ENCODE measurements at places on chromosomes 5 and 9.

- H3K27me3 ChIP-seq = no peaks in the 10 kb centered on the region
- no peak overlapping the region for H3K4me3 ChIP-seq
- peaks cover 5% of the 10 kb centered on the region for H3K4me1 ChIP-seq
- H3K36me3 ChIP-seq = no peaks in the 10 kb centered on the region
- no peak for DNase-seq
- H3K27ac ChIP-seq = no peak overlapping the region
Observed at GRCh38 chr5:156631005-156631404, 219.1 kb upstream of the PPP1R2B start.

GRCh38 chr9:36942891-36943290, 91.2 kb downstream of the PAX5 start:
- no peaks in the 10 kb centered on the region for H3K36me3 ChIP-seq
- no peak overlapping the region for H3K27ac ChIP-seq
- H3K4me1 ChIP-seq = peaks cover 25% of the 10 kb centered on the region
- H3K27me3 ChIP-seq = no peaks in the 10 kb centered on the region

- no peaks in the 10 kb centered on the region for H3K4me1 ChIP-seq
- H3K4me3 ChIP-seq = no peak overlapping the region
- H3K27ac ChIP-seq = no peak overlapping the region
Observed at GRCh38 chr5:39654715-39655114, 229.9 kb upstream of the DAB2 start.

GRCh38 chr9:120736881-120737280, 22.6 kb upstream of the MEGF9 start:
- DNase-seq = no peak
- no peak overlapping the region for H3K4me3 ChIP-seq
- no peaks in the 10 kb centered on the region for H3K27me3 ChIP-seq
- H3K36me3 ChIP-seq = no peaks in the 10 kb centered on the region
- no peaks in the 10 kb centered on the region for H3K4me1 ChIP-seq

GRCh38 chr5:129245489-129245888, 150.9 kb downstream of the ISOC1 start:
- no peaks in the 10 kb centered on the region for H3K27me3 ChIP-seq
- no peak overlapping the region for H3K27ac ChIP-seq
- H3K36me3 ChIP-seq = no peaks in the 10 kb centered on the region
- no peak for DNase-seq

- no peak overlapping the region for H3K27ac ChIP-seq
- H3K36me3 ChIP-seq = no peaks in the 10 kb centered on the region
- no peaks in the 10 kb centered on the region for H3K27me3 ChIP-seq
- H3K4me3 ChIP-seq = no peak overlapping the region
- DNase-seq = no peak
Observed at GRCh38 chr9:135247227-135247930, 159.9 kb downstream of the OLFM1 start.

DNA sequence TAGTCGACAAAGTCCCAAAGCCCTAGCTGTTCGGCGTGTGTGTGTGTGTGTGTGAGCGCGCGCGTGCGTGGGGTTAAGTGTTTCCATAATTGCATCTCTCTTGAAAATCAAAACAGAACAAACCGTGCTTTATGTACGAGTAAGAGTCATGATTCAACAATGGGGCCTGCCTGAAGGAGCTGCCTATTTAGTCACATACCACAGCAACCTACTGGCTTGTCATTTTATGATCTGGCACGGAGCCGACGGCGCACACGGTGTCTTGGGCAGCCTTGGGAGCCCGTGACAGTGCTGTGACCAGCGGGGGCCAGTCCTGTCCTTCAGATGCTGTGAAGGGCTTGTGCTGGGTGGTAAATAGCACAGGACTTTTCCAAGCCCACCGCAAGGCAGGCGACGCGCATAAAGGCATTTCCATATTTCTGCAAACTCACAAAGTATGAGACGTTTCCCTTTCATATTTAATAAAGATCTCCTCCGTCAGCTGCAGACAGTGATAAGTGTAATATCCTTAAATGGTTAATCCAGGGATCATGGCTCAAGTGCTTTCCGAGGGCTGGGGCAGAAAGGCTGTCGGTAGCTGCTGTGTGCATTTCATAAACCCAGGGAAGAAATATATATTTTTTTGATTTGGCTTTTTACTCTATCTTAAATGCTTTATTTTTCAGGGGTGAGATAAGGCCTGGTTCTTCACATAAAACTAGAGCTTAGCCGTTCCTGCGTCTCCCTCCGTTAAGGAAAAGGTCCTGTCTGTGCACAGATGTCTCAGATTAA, 270.2 kb upstream of the IRX1 start:
- no peaks in the 10 kb centered on the region for H3K27me3 ChIP-seq
- H3K4me1 ChIP-seq = peaks cover 19% of the 10 kb centered on the region
- H3K27ac ChIP-seq = no peak overlapping the region
- H3K36me3 ChIP-seq = no peaks in the 10 kb centered on the region

GRCh38 chr5:106601620-106602019, 1069.1 kb downstream of the EFNA5 start:
- H3K4me1 ChIP-seq = peaks cover 9% of the 10 kb centered on the region
- no peak for DNase-seq
- H3K36me3 ChIP-seq = no peaks in the 10 kb centered on the region
- H3K4me3 ChIP-seq = no peak overlapping the region
- no peaks in the 10 kb centered on the region for H3K27me3 ChIP-seq
- H3K27ac ChIP-seq = no peak overlapping the region

DNA sequence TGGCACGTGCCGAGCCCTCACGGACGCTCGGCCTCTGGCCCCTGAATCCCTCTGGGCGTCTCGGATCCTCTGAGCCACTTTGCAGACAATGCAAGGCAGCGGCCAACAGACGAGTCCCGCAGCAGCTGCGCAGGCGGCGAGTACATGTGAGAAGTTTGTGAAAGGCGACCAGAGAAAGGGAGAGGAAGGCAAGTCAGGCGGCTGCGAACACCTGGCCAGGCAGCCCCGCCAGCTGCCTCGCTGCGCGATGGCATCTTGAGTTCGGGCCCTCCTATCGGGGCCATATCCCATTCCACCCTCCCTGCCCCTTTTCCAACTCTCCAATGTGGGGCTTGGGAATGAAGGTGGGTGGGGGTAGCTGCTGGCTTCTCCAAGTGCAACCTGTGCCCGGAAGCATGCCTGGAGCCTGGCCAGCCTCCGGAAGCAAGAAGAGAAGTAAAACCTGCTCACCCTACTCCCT, 4.5 kb upstream of the POU4F3 start:
- H3K36me3 ChIP-seq = no peaks in the 10 kb centered on the region
- H3K27me3 ChIP-seq = peaks cover 95% of the 10 kb centered on the region
- peak; percentile 56 for DNase-seq
- peak overlapping the region; percentile 50 for H3K4me3 ChIP-seq
- peaks cover 42% of the 10 kb centered on the region for H3K4me1 ChIP-seq
- no peak overlapping the region for H3K27ac ChIP-seq

- no peak for DNase-seq
- no peaks in the 10 kb centered on the region for H3K27me3 ChIP-seq
- peak overlapping the region; percentile 54 for H3K4me3 ChIP-seq
- peak overlapping the region; percentile 94 for H3K27ac ChIP-seq
- peaks cover 33% of the 10 kb centered on the region for H3K4me1 ChIP-seq
Observed at GRCh38 chr5:126591549-126591948, 3.5 kb downstream of the ALDH7A1 start.

- H3K4me3 ChIP-seq = no peak overlapping the region
- H3K27me3 ChIP-seq = peaks cover 3% of the 10 kb centered on the region
- no peak for DNase-seq
- no peak overlapping the region for H3K27ac ChIP-seq
- H3K4me1 ChIP-seq = no peaks in the 10 kb centered on the region
- H3K36me3 ChIP-seq = no peaks in the 10 kb centered on the region
Observed at GRCh38 chr9:129720865-129721545, 31.8 kb downstream of the PTGES start.

- H3K36me3 ChIP-seq = peaks cover 16% of the 10 kb centered on the region
- H3K4me1 ChIP-seq = peaks cover 17% of the 10 kb centered on the region
- no peaks in the 10 kb centered on the region for H3K27me3 ChIP-seq
- H3K27ac ChIP-seq = peak overlapping the region; percentile 14
Observed at GRCh38 chr9:78236551-78236910, 656 bp downstream of the CEP78 start.

- DNase-seq = no peak
- no peaks in the 10 kb centered on the region for H3K27me3 ChIP-seq
- H3K4me1 ChIP-seq = peaks cover 56% of the 10 kb centered on the region
- no peak overlapping the region for H3K4me3 ChIP-seq
- H3K27ac ChIP-seq = peak overlapping the region; percentile 42
Observed at GRCh38 chr5:107499237-107499636, 171.5 kb downstream of the EFNA5 start.

- H3K4me1 ChIP-seq = no peaks in the 10 kb centered on the region
- no peak overlapping the region for H3K27ac ChIP-seq
- H3K27me3 ChIP-seq = no peaks in the 10 kb centered on the region
- peaks cover 94% of the 10 kb centered on the region for H3K36me3 ChIP-seq
- DNase-seq = no peak
Observed at GRCh38 chr9:128579194-128579593, 26.8 kb downstream of the SPTAN1 start.

GRCh38 chr9:108363311-108363710, 492.5 kb downstream of the ACTL7B start:
- H3K27me3 ChIP-seq = no peaks in the 10 kb centered on the region
- no peak overlapping the region for H3K4me3 ChIP-seq
- no peaks in the 10 kb centered on the region for H3K4me1 ChIP-seq
- H3K36me3 ChIP-seq = no peaks in the 10 kb centered on the region
- no peak for DNase-seq

DNA sequence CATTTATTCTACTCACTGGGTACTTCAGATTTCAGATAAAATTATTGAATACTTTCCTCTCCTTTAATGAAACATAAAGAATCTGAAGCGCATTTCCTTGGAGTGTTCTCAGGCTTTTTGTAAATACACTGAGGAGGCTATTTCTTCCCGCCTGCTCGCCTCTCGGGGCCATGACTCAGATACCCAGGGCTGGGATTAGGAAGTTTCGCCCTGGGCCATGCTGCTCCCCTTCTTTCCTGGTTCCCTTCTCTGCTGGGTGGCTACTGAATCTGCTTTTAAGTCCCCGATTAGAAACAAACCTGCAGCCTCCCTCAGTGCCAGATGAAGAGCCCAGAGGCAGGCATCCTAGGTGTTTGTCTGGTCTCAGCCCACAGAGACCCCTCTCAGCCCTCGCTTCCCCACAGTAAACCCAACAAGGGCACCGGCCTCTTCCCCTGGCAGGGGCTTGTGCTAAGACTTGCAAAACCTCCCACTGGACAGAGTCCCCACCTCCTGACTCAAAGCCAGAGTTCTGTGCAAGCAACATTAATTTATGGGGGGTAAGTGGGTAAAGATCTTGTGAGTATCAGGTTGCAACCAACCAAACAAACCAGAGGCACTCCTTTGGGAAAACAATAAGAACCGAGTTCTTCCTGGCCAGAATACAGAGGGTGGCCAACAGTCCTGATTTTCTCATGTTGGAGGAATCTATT, 30.7 kb upstream of the IRX1 start:
- no peak overlapping the region for H3K4me3 ChIP-seq
- no peak for DNase-seq
- H3K36me3 ChIP-seq = peaks cover 24% of the 10 kb centered on the region
- H3K27me3 ChIP-seq = no peaks in the 10 kb centered on the region

- peaks cover 24% of the 10 kb centered on the region for H3K4me1 ChIP-seq
- no peaks in the 10 kb centered on the region for H3K36me3 ChIP-seq
- H3K27ac ChIP-seq = no peak overlapping the region
Observed at GRCh38 chr5:138661291-138661960, 86.2 kb upstream of the HSPA9 start.

- H3K27ac ChIP-seq = no peak overlapping the region
- H3K27me3 ChIP-seq = no peaks in the 10 kb centered on the region
- DNase-seq = no peak
- no peak overlapping the region for H3K4me3 ChIP-seq
Observed at GRCh38 chr5:168348084-168348414, 56.6 kb downstream of the WWC1 start.

GRCh38 chr9:134531220-134531970, 110.2 kb upstream of the COL5A1 start:
- no peak overlapping the region for H3K4me3 ChIP-seq
- H3K36me3 ChIP-seq = peaks cover 2% of the 10 kb centered on the region
- no peaks in the 10 kb centered on the region for H3K27me3 ChIP-seq

DNA sequence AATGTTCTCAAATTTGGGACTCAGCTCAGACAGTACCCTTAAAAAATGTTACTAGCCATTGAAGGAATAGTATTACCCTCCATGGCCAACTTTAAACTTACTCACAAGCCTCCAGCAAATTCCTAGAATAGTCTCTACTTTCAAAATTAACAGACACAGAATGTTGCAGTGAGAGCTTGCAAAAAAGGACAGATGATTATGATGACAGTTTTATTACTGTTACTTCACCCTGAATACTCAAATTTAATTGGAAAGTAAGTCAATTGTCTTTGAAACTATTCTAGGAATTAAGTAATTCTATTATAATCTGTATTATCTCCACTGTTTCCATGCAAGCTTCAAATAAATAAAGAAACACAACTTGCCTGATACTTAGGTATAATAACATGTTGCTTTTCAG, 288.3 kb downstream of the SLF1 start:
- no peaks in the 10 kb centered on the region for H3K4me1 ChIP-seq
- no peak overlapping the region for H3K4me3 ChIP-seq
- H3K27ac ChIP-seq = no peak overlapping the region
- no peak for DNase-seq

- H3K27me3 ChIP-seq = no peaks in the 10 kb centered on the region
- no peaks in the 10 kb centered on the region for H3K36me3 ChIP-seq
- H3K4me3 ChIP-seq = no peak overlapping the region
- H3K27ac ChIP-seq = peak overlapping the region; percentile 69
Observed at GRCh38 chr9:101460965-101461364, 25.4 kb upstream of the ALDOB start.

GRCh38 chr5:1391691-1392090, 46.8 kb upstream of the CLPTM1L start:
- DNase-seq = no peak
- H3K4me3 ChIP-seq = no peak overlapping the region
- peaks cover 27% of the 10 kb centered on the region for H3K27me3 ChIP-seq
- H3K27ac ChIP-seq = no peak overlapping the region
- peaks cover 5% of the 10 kb centered on the region for H3K4me1 ChIP-seq

DNA sequence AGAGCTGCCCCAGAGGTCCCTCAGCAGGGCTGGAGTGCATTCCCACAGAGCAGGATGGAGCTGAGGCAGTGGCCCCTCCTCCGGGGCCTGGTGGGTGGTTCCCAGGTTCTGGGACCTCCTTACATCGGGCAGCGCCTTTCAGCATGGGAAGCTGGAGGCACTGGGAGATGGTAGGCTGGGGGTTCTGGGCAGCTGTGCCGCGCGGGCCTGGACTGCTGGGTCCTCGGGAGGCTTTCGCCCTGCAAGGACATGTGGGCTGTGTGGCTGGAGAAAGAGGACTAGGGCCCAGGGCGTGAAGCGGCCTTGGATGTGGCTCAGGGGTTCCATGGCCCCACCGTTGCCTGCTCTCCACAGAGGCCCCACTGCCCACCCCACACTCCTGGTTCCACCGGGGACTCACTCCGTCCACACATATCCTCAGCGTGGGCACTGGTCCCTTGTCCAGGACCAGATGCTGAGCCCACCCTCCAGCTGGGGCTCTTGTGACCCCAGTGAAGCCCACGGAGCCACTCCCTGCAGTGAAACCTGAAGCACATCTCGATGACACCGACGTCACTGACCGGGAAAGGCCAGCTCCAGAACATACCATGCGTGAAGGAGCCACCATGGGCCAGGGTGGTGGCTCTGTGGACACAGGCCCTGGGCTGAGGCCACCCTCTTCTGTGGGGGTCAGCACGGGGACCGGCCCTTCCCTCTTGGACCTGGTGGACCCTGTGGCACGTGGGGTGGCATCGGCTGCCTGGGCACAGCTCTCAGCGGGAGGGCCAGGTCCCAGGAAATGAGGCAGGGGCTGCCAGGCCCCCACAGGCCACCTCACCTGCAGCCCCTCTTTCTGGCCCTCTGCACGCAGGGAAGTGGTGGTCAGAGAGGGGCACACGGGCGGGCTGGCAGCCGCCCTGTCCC, 31.5 kb upstream of the NKD2 start:
- no peak overlapping the region for H3K27ac ChIP-seq
- H3K36me3 ChIP-seq = no peaks in the 10 kb centered on the region
- H3K4me3 ChIP-seq = no peak overlapping the region
- H3K27me3 ChIP-seq = no peaks in the 10 kb centered on the region

Measured in WTC11 (cell line).